T-cell (primary cell): ENCODE measurements at places on chromosomes 2 and 18.

DNA sequence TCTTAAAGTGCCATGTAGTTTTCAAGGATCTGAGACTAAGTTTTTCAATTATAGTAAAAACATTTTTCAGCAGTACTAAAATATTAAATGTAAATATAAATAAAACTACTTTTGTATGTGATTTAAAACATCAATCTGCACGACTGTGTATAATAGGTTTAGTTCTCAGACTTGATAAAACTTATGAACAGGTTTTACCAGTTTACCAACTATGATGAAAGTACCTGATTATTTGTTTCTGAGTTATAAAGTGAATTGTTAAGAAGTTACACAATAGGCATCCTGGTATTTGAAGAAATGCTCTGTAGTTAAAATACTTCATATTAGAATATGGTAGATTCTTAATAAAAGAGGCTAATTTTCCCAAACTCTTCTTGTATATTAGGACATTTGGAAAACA, 14.8 kb downstream of the RELCH start:
- no peaks in the 10 kb centered on the region for H3K4me1 ChIP-seq
- H3K36me3 ChIP-seq: no peaks in the 10 kb centered on the region
- no peak for DNase-seq
- H3K27me3 ChIP-seq: no peaks in the 10 kb centered on the region
- H3K27ac ChIP-seq: no peak overlapping the region
- H3K4me3 ChIP-seq: no peak overlapping the region

GRCh38 chr2:133717497-133717896, 149.2 kb upstream of the NCKAP5 start:
- no peak for DNase-seq
- H3K27ac ChIP-seq: no peak overlapping the region
- no peaks in the 10 kb centered on the region for H3K4me1 ChIP-seq
- H3K27me3 ChIP-seq: no peaks in the 10 kb centered on the region
- no peaks in the 10 kb centered on the region for H3K36me3 ChIP-seq

- no peaks in the 10 kb centered on the region for H3K4me1 ChIP-seq
- peaks cover 27% of the 10 kb centered on the region for H3K36me3 ChIP-seq
- H3K27me3 ChIP-seq: no peaks in the 10 kb centered on the region
- no peak overlapping the region for H3K4me3 ChIP-seq
- no peak for DNase-seq
These were observed 46.6 kb downstream of the THUMPD2 start for GRCh38 chr2:39732482-39732881.

- peaks cover 4% of the 10 kb centered on the region for H3K4me1 ChIP-seq
- no peak overlapping the region for H3K27ac ChIP-seq
- H3K27me3 ChIP-seq: no peaks in the 10 kb centered on the region
- H3K36me3 ChIP-seq: no peaks in the 10 kb centered on the region
- no peak overlapping the region for H3K4me3 ChIP-seq
These were observed 112.1 kb upstream of the ATP8B1 start for GRCh38 chr18:57915248-57915647.

DNA sequence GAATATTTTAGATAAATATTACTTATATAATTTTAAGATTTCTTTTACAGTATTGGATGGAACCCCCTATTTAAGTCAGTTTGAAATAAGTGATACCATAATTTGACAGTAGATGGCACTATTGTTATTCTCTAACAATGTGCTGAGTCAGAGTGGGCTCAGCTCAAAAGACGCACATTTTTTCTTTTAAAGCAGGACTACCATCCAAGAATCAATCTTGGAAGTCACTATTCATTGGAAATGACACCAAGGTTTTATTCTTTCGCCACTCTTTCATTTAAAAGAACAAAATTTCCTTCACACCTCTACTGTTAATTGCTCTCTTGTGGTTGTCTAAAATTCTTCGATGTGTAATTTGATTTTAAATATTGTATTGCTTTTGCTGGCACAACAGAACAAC, 32.6 kb upstream of the SPAG16 start:
- no peak overlapping the region for H3K27ac ChIP-seq
- no peaks in the 10 kb centered on the region for H3K27me3 ChIP-seq
- DNase-seq: no peak

DNA sequence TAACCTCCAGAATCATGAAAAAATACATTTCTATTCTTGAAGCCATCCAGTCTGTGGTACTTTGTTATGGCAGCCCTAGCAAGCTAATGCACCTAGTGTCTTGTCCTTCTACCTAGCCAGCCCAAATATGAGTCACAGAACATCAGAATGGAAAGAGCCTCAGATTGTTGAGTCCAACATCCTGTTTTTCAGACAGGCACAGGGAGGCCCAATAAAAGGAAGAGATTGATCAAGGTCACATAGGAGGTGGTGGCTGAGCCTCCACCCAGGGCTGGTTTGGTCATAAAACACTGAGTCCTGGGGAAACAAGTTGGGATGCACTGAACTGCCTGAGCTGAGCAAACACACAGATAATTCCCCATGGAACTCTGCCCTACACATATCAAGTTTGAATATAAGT, 195.5 kb downstream of the TTC32 start:
- H3K27me3 ChIP-seq: peaks cover 4% of the 10 kb centered on the region
- H3K36me3 ChIP-seq: no peaks in the 10 kb centered on the region
- H3K4me1 ChIP-seq: no peaks in the 10 kb centered on the region
- DNase-seq: no peak
- no peak overlapping the region for H3K4me3 ChIP-seq

DNA sequence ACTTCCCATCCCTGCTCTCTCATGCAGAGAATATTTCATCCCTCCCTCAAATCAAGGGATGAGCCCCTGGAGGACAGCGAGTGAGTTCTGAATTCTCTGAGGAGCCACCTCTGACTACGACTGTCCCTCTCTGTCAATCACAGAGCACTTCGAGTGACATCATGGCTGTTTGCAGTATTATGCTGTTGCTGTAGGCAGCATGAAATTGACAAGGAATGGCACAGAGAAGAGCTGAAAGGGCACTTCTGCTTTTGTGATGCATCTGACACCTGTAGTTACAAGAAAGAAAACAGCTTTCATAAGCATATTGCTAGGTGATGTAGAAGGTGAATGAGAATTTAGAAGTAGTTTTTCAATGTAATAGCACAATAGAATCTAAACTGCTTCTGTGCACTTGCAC, 166.9 kb downstream of the ARHGAP15 start:
- H3K4me1 ChIP-seq: no peaks in the 10 kb centered on the region
- no peak overlapping the region for H3K27ac ChIP-seq
- H3K4me3 ChIP-seq: no peak overlapping the region
- no peaks in the 10 kb centered on the region for H3K36me3 ChIP-seq

DNA sequence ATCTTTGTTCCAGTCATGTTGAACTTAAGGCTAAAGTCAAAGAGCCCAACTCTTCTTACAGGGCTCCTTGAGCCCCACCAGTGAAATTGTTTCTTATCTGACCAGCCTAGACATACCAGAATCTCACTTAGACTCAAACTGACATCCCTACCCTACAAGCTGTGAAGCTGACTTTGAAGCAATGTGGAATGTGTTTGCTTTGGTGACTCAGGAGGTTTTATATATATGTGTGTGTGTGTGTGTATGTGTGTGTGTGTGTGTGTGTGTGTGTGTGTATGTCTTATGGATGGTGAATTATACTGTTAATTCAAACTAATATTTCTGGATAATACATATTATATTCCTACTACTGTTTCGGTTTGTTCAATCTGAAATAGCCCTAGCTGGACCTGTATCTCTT, 67.3 kb downstream of the CAMKMT start:
- DNase-seq: no peak
- no peaks in the 10 kb centered on the region for H3K4me1 ChIP-seq
- no peaks in the 10 kb centered on the region for H3K36me3 ChIP-seq
- no peak overlapping the region for H3K27ac ChIP-seq
- H3K27me3 ChIP-seq: no peaks in the 10 kb centered on the region

DNA sequence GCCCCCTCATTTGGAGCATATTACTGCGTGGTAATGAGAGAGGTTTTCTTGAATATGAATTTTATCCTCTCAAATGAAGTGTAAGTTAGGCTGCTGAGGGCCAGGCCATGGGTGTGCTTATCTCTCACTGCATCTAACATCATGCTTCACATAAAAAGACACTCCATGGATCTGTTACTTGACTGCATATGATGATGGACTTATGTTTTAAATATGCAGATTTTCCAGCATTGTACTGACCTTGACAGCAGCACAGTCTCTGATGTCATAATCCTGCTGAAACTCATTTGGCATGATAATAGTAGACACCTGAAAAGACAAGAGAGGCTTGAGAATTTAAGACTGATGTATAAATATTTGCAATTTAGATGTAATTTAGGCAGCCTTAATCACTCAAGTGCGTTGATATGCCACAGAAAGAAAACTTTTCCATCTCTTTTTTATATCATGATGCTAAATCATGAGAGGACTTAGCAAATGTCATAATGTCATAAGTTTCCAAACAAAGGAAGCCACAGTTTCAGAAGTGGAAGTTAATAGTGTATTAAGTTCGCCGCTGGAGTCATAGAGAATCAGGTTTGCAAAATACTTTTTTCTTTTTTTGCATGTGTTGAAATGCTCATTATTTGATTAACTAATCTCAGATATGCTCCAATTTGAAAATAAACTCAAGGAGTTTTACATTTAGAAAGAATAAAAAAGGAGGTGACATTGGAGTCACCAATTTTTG, 62.7 kb upstream of the CD302 start:
- DNase-seq: no peak
- H3K4me3 ChIP-seq: no peak overlapping the region
- H3K4me1 ChIP-seq: no peaks in the 10 kb centered on the region
- H3K36me3 ChIP-seq: peaks cover 65% of the 10 kb centered on the region
- H3K27me3 ChIP-seq: no peaks in the 10 kb centered on the region

DNA sequence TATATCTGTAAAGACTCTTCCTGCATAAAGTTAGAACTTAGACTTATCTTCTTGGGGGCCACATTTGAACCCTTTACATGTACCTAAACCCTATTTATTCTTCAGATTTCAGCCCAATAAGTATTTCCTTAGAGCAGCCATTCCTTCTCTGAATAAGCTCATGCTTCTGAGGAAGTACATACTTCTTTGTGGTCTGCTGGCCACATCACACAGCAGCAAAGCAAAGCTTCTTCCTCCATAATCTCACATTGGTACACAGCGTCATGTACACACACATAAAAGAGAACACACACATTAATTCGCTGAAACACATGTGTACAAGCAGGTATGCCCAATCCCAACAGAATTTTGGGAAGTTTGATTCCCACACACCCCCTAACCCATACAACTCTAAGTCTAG, 331.0 kb downstream of the CDH2 start:
- H3K27me3 ChIP-seq: no peaks in the 10 kb centered on the region
- H3K4me3 ChIP-seq: no peak overlapping the region
- H3K36me3 ChIP-seq: no peaks in the 10 kb centered on the region
- no peak overlapping the region for H3K27ac ChIP-seq
- no peak for DNase-seq
- H3K4me1 ChIP-seq: no peaks in the 10 kb centered on the region

GRCh38 chr2:85861180-85861579, 27.6 kb downstream of the ST3GAL5 start:
- H3K4me3 ChIP-seq: no peak overlapping the region
- H3K36me3 ChIP-seq: no peaks in the 10 kb centered on the region

DNA sequence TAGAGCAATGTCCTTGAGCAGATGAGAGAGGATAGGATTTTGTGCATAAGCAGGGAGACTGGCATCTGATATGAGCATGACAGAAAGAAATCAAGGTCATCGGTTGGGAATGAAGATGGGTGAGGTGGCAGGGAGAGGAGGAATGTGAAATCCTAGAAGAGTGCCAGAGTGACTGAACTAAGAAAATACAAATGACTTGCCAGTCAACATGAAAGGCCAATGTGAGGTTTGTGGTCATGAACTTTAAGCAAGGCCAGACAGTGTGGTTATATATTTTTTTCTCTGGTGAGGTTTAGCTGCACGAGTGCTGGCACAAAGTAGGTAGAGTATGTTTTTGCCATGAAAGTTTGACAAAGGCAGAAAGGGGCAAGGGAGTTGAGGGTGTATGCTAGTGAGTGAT, 21.2 kb downstream of the QPCT start:
- no peak overlapping the region for H3K27ac ChIP-seq
- H3K27me3 ChIP-seq: no peaks in the 10 kb centered on the region
- H3K36me3 ChIP-seq: no peaks in the 10 kb centered on the region
- DNase-seq: no peak
- H3K4me3 ChIP-seq: no peak overlapping the region
- peaks cover 25% of the 10 kb centered on the region for H3K4me1 ChIP-seq

- H3K36me3 ChIP-seq: no peaks in the 10 kb centered on the region
- H3K4me1 ChIP-seq: no peaks in the 10 kb centered on the region
- H3K27ac ChIP-seq: no peak overlapping the region
- DNase-seq: no peak
- no peaks in the 10 kb centered on the region for H3K27me3 ChIP-seq
- no peak overlapping the region for H3K4me3 ChIP-seq
These were observed 330.0 kb upstream of the PKDCC start for GRCh38 chr2:41717839-41718238.

- H3K36me3 ChIP-seq: no peaks in the 10 kb centered on the region
- no peak overlapping the region for H3K27ac ChIP-seq
- peaks cover 4% of the 10 kb centered on the region for H3K4me1 ChIP-seq
- H3K4me3 ChIP-seq: no peak overlapping the region
These were observed 308.0 kb upstream of the STON1 start for GRCh38 chr2:48221846-48222516.

- no peak overlapping the region for H3K27ac ChIP-seq
- no peaks in the 10 kb centered on the region for H3K4me1 ChIP-seq
- no peaks in the 10 kb centered on the region for H3K27me3 ChIP-seq
- DNase-seq: no peak
- no peak overlapping the region for H3K4me3 ChIP-seq
- no peaks in the 10 kb centered on the region for H3K36me3 ChIP-seq
These were observed 516.3 kb upstream of the FSIP2 start for GRCh38 chr2:185222311-185222710.

DNA sequence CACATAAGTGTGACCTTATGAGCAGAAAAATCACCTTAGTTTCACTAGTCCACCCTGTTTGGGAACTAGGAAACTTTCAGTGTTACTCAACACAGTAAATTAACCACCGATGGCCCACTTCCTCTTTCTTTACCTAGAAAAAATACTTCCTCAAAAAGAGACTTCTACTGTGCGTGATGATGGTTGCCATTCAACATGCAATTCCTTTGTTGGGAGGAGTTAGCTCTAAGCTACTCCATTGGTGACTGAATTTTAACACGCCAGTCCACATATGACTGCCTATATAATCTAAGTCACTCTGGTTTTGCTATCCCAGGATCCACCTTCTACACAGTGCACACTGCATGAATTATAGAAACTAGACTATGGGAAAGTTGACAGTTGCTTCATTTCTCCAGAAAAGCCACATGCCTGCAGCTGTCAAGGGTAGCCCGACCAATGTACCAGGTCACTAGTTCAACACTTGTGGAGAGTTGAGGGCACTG, 47.8 kb upstream of the REG3G start:
- no peak overlapping the region for H3K27ac ChIP-seq
- H3K4me3 ChIP-seq: no peak overlapping the region
- no peak for DNase-seq
- no peaks in the 10 kb centered on the region for H3K27me3 ChIP-seq

DNA sequence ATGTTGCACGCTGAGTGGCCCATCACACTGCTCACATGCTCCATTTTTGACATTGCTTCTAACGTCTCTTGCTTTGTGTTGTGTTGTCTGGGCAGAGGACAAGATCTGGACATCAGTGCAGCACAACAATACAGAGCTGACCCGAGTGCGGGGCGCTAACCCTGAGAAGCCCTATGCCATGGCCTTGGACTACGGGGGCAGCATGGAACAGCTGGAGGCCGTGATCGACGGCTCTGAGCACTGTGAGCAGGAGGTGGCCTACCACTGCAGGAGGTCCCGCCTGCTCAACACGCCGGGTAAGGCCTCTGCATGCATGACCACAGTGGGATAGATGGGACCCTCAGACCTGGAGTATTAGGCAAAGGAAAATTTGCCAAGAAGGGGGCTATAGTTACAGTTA, 622.6 kb downstream of the CNTNAP5 start:
- H3K4me3 ChIP-seq: no peak overlapping the region
- DNase-seq: no peak
- no peaks in the 10 kb centered on the region for H3K27me3 ChIP-seq
- no peaks in the 10 kb centered on the region for H3K4me1 ChIP-seq
- no peak overlapping the region for H3K27ac ChIP-seq
